Occipital lobe (tissue), 3 donors: ENCODE measurements at places on chromosomes 7 and 10.

DNA sequence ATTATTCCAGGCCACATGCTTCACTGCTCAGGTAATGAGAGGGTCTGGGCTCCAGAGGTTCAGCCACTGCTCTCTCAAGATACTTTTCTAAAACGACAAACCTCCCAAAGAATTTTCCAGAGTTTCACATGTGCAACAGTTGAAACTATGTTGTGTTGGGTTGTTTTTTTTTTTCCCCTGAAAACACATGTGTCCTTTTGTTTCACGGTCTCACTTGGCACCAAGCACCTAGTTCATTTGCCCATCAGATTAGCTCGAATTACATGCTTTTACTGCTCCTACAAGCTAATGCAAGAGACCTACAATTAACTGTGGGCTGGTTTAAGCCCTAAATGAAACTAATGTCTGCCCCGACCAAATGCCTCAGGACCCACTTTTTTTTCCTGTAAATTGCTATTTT is 313.3 kb downstream of the FGFR2 start:
- DNase-seq = no peak

GRCh38 chr7:17184805-17185689 is 113.4 kb upstream of the AHR start:
- DNase-seq = no peak

GRCh38 chr7:50660040-50660829 is 95.0 kb upstream of the DDC start:
- no peak for DNase-seq

DNA sequence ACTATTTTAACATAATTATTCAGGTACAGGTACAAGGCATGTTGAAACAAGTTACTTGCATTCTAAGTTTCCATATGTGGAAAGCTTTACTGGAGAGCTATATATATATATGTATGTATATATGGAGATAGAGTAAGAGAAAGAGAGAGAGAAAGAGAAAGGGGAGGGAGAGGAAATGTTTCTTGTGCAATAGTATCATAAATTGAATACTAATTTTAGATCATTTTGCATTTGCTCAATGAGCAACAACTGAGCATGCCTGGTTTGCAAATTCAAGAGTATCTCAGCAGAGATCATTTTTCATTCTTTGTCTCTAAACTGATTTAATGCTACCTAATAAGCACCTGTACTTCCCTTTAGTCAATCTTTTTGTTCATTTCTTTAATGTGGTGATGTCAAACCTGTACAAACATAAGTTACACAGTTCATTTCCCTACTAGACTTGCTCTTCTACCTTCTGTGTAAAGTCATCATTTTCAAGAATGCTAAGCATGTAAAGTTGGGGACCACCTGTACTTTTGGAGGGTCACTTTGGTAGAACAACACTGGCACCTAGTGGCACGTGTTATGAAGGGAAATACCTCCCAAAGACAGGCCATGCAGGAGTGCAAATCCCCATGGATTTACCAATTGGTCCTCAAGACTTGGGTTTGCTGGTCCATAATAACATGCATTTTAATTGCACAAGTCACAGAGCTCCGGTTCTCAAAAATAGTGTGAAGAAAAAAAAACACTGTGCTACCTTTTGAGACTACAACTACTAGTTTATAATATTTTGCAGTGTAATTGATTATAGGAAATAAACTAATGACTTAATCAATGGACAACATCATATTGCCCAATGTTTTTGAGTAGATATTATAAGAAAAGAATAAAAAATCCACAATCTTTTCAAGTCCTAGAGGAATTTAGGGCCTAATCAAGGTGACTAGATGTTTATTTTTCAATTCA is 431.2 kb upstream of the IGFBP3 start:
- peak; percentile 3 for DNase-seq

DNA sequence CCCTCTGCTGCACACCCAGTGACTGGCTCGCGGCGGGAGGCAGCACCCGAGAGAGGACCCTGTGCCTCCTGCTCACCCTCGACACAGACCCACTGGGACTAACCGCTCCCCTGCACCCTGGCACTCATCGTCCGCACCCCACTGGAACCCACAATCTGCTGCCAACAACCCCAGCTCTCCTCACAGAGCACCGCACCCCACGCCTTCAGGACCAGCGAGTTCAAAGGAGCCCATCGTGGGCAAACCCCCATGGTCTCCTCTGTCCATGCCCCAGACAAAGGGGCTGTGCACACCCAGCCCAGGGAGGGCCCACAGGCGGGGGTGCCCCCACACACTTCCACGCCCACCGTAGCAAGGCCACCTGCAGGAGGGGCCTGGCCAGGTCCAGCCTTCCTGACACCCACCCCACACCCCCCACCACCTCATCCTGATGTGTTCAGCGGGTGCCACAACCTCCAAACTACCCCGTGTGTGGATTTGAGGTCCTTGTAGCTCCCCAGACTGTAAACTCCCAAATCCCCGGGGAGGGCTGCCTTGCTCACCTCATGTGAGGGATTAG is 14.0 kb downstream of the RASGEF1A start:
- no peak for DNase-seq

DNA sequence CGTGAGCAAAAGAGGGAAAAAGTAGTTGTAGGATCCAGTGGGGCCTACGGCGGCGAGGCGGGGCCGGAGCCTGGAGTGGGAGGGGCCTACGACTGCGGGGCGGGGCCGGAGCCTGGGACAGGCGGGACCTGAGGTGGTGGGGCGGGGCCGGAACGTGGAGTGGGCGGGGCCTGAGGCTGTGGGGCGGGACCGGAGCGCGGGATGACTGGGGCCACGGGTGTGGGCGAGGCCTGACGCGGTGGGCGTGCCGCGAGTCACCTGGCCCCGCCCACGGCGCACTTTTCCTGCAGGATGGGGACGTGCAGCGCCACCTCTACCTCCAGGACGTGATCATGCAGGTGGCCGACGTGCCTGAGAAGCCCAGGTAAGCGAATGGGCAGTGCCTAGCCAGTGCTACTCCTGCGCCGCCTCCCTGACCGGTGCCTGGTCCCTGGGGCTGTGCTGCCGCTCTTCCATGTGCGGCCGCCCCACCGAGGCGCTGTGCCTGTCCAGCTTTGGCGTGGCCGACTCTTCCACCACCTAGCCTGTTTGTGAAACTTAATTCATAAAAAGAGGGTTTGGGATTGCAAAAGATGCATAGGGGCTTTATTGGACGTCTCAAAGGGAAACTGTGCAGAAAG is 496 bp downstream of the ZNF511 start:
- DNase-seq = peak; percentile 88

DNA sequence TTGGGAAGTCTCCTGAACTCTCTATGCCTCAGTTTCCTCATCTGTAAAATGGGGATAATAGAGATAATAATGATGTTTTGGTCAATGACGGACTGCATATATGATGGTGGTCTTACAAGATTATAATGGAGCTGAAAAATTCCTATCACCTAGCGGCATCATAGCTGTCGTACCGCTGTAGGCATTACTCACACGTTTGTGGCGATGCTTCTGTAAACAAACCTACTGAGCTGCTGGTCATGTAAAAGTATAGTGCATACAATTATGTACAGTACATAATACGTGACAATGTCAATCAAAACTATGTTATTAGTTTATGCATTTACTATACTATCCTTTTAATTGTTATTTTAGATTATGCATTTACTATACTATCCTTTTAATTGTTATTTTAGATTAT is 339.1 kb upstream of the NPVF start:
- no peak for DNase-seq

DNA sequence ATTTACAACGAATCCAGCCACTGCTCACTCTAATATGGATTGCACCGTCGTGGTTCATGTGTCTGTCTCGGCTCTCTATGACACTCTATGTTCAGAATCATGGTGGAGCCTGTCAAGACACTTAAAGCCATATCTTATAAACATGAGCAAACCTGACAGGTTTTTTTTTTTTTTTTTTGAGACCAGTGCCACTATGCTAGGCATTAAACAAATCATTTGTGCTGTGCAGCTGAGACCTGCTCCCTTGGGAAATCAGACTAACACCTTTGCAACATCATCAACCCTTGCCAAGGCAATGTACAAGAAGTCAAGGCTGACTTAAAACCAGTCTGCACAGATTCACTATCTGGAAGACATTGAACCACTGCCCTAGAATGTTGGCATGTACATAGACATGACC is 181.2 kb upstream of the ANK3 start:
- DNase-seq = no peak

- DNase-seq = no peak
Observed at GRCh38 chr7:41641665-41642014, 61.2 kb downstream of the INHBA start.

- no peak for DNase-seq
Observed at GRCh38 chr7:102453319-102453718, 11.3 kb downstream of the ALKBH4 start.

- no peak for DNase-seq
Observed at GRCh38 chr7:151254851-151255250, 6.4 kb upstream of the SMARCD3 start.

- DNase-seq = no peak
Observed at GRCh38 chr7:2143981-2144595, 88.7 kb downstream of the MAD1L1 start.

DNA sequence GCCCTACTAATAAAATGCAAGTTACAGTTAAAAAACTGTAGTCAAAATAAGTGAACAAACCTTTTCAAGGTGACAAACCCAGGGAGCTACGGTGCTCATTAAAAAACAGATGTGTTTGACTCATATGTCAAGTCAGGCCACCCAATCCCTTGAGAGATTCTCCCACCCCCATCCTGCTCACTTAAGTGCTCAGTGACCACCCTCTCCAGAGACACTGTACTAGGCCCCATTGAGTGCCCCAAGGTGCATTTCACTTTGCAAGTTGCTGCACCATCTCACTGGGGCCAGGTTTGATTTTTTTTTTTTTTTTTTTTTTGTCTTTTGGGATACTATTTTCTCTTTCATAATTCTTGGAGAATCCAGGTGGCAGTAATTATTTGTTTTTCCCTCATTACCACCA is 1.9 kb downstream of the ERV3-1 start:
- DNase-seq = no peak

GRCh38 chr7:2468227-2468626 is 8.0 kb downstream of the GRIFIN start:
- no peak for DNase-seq

DNA sequence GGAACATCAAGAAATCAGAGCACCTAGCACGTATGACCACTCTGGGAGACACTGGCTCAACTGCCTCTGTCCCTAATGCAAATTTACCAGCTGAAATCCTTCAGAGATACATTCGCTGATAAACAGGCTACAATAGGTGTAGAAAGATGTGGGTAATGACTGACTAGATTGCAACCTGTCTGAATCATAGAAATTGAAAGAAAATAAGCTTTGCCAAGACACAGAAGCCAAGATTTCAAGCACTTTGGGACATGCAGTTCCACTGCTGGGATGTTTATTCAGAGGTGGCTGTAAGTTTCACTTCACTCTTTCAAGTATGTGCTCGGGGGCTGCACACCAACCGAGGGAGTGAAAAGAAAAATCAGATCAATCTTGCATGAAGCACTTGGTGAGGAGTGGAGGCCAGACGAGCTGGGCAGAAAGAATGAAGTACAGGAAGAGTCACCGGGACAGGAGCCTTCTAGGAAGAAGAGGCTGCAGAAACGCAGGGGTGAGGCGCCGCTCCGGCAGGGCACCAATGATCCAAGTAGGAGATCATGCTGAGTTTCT is 276.7 kb downstream of the PARD3 start:
- DNase-seq = no peak

- DNase-seq = no peak
Observed at GRCh38 chr7:84042110-84042539, 152.5 kb downstream of the SEMA3A start.

DNA sequence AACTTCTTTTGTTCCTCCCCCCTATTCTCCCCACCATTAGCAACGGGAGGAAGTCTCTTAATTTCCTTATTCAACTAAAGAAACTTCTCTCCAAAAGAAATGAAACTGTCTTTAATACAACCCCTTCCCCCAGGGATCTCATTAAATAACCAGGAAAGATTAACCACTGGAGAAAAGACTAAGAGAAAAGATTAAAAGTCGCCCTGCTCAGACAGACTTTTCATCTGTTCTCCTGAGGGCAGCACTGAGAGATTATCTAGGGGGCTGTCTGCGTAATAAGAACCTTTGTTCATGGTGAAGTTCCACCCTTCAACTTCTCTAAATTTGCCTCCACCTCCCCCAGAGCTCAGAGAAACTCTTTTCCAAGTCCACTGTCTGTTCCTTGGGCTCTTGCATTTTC is 105.5 kb downstream of the HGF start:
- no peak for DNase-seq

GRCh38 chr10:100370714-100371481 is 23.9 kb downstream of the SCD start:
- peak; percentile 69 for DNase-seq

DNA sequence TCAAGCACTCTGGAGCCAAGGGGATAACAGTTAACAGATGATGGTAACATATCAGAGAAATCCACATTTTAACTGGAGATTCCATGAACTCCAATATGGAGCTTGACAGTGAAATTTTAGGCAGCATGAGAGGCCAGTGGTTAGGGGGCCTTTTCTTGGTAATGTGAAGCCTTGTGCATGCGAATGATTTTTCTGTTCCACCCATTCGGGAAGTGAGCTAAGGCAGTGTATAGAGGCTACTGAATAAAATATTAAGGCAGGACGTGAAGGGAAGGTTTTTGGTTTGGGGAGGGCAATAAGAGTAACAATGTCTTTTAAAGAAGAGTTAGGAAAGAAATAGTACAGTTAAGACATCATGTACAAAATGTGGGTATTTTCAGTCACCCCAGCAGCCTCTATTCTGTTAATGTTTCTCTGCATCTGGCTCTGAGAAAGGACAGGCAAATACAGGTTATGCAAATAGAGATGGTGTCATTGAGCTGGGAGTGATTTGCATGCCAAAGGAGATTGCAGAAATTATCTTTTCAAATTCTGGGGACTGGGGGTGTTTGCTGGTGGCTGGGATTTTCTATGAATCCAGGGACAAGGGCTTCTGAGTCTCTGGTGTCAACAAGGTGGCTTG is 6.8 kb upstream of the TAS2R60 start:
- DNase-seq = no peak

DNA sequence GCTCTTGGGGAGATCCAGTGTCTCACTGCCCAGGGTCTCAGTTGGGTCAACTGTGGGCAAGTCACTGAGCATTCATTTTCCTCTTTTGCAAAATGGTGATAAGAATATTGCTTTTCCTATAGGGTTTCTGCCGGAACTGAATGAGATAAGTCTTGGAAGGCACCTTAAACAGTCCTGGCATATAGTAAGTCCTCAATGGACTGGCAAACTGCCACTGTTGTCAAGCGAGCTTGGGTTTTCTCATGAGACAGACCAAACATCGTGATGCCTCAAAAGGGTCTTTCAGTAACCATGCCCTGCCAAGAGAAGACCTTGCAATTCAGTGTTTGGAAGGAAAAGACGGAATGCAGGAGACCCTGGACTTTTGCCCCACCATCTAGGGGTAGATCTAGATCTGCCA is 251.5 kb downstream of the WDR11 start:
- no peak for DNase-seq

DNA sequence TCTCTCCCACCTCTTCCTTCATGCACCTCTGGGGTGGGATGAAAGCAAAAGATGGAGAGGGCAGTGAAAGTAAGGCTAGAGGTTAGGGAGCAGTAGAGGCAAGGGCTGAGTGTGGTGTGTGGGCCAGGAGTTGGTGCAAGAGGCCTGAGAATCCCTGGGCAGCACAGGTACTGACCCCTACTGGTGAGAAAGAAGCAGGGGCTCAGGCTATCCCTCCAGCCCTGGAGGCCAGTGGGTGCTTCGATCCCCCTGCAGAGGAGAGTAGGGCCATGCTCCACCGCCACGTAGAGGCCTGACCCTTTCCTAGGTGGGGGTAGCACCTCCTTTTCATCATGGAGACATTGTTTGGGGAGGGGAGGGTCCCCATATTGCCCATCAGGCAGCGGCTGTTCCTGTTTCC is 9.8 kb downstream of the CDHR1 start:
- DNase-seq = no peak
